ENCODE measurements at places on chromosomes 16 and 17.

DNA sequence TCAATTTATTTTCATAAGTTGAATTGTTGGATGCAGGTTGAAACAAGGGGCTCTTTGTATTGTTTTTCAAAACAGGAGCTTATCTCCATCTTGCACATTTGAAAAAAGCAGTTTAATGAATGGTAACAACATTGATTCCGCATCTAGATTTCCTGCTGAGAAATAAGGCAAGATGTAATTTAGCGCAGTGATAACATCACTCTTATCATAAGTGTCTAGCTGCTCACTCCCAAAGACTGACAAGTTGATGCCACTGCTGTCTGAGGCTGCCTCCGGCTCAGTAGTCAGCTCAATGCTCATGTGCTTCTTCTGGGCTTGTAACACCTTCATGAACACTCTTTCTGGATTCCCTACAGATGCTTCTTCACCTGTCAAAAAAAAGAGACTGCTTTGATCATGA is 92.4 kb downstream of the KPNA2 start:
- DNase-seq: no peak

DNA sequence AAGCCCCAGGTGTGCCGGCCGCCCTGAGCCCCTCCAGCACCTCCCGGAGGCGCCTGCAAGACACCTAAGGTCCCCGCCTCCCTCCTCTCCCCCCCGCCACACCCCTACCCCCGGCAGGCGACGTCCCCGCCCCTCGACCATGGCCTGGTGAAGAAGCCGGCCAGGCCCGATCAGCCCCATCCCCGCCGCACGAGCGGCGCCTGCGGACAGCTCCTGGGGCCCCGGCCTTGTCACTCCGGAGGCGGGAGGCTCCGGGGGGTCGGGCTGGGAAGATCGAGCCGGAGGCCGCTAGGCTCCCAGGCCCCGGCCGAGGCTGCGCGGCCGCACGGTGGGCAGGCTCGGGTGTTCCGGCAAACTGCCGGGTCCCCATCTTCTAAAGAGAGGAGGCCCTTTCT is 405 bp upstream of the ACE start:
- DNase-seq: no peak

GRCh38 chr16:74232806-74233465 is 63.7 kb upstream of the PSMD7 start:
- no peak for DNase-seq

DNA sequence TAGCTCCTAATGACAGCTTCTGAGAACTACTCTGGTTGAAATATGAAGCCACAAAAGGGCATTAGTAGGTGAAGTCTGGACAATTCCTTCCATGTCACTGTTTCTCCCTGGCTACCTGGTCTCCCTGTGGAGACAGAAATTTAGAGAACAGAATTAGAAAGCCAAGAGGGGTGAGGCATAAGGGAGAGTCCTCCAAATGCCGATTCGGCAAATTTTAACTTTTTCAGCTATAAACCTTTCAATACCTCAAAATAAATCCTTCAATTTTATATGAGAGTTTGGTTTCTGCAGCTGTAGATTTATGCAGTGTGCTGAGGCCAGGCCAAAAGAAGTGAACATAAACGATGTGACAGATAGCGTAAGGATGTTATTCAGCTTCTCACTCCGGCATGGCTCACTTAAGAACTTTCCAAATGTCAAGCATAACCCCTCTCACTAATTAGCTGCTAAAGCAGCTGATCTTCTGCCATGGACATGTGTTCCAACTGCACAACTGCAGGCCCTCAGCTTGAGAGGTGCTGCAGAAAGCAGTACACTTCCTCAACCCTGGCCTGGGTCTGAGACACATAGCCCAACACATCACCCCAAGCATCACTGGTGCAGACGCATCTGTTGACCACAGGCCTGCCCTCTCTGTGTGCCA is 247.9 kb upstream of the SOX9 start:
- DNase-seq: no peak

- no peak for DNase-seq
Measured at GRCh38 chr16:55043499-55043898, 112.8 kb downstream of the IRX5 start.

DNA sequence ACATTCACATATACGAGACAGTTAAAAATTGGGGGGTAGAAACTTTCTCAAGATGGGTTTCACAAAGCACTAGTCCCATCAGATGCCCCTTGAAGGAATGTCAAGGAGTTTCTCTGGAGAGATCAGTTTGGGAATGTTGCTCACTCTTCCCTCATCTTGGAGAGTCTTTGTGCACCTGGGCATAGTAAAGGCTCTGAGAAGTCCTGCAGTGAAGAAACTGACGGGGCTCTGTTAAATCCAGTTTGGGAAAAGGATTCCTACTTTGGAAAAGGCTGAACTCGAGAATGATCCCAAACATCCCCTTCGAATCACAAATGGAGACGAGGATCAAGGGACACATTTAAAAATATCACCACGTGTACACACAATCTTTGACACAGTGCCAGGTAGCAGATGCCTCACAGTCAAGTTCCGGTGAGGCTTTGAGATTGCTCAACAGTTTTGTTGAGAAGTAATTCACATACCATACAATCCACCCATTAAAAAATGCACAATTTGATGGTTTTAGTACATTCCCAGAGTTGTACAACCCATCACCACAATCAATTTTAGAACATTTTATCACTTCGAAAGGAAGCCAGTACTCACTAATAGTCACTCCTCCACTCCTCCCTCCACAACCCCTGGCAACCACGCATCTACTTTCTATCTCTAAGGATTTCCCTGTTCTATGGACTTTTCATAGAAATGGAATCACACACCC is 203.4 kb upstream of the FOXF1 start:
- DNase-seq: no peak

DNA sequence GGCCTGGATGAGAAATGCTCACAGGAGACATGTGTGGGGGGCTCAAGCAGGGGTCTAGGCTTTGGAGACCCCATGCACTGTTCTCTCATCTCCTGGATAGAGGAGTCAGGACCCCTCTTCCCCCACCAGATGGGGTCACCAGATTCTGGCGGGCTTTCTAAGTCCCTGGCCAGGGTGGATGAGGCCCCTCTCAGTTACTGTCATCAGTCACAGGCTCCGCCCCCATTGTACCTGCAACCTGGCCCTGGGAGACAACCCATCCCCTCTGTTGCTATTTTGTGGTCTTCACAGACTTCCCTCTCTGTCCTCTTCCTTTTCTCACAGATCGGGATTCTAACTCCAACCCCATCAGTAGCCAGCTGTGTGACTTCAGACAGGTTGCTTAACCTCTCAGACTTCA is 33.5 kb upstream of the NDRG4 start:
- DNase-seq: no peak

GRCh38 chr17:13864521-13864920 is 204.8 kb upstream of the COX10 start:
- peak; percentile 4 for DNase-seq

GRCh38 chr17:63985387-63986140 is 12.6 kb upstream of the PRR29 start:
- no peak for DNase-seq

DNA sequence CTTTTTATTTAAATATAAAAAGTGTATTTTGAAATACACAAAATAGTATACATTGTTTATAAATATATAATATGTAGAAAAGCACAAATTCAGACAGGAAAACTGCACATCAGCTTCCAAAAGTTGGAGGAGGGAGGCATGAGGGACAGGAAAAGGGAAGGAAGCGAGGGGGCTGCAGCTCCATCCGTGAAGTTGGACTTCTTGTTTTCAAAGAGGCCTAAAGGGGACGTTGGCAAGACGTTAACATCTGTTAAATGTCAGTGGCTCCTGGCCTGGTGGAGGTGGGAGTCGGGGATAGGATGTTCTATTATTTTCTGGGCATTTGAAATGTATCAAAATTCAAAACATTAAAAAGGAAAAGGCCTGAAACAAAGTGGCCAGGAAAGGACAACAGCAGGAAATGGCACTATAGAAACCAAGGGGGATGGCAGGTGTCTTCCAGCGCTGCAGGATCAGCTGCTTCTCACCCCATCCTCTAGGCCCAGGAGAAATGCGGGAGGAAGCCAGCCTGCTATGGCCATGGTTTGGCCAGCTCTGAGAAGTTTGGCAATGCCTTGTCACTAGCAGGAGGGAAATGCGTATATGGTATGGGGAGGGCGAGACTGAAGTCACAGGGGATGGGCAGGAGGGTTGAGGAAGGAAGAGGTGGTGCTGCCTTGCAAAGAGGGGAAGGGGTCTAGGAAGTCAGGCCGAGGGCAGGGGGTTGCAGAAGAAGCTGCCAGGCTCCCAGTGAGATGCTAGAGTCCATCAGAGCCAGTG is 6.4 kb downstream of the CMTM2 start:
- no peak for DNase-seq

DNA sequence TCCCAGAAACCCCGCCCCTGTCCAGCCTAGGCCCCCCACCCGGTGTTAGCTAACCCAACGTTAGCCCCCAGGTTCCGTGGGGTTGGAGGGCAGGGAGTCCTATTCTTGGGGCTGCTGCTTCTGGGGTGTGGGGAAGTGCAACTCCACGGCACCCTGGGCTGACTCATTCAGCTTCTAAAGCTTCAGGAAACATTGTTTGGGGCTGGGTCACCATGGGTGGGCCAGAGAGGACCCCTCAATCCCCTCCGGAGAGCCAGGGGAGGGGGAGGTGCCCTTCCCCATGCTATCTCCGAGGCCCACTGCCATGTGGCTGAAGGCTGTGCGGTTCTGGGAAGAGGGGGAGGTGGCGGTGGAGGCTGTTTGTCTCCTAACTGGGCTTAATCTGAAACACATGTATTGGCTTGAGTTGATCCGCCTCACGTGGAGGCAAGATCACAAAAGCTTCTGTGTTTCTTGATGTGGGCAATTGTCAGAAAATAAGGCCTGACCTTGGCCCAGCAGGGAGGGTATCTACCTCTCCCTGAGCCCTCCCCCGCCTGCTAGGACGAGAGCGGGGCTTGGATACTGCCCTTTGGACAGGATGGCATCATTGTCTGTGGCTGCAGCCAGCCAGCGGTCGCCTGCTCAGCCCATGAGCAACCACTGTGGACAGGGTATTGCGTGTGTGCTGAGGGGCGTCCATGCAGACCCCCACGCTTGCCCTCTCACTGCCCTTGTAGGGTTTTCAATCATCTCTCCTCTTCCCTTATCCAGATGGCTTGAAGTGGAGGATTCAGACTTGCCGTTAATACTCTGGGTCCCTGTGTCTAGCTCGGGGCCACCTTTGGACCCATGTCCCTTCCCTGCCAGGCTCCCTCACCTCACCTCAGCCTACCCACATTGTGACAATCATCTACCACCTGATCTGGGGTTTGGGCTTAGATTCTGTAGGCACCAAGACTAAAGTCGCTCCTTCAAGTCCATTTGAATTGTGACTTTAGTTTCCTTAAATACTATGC is 1.3 kb downstream of the SERPINF1 start:
- peak; percentile 71 for DNase-seq

- no peak for DNase-seq
Measured at GRCh38 chr16:2288726-2289125, 20.8 kb upstream of the RNPS1 start.

DNA sequence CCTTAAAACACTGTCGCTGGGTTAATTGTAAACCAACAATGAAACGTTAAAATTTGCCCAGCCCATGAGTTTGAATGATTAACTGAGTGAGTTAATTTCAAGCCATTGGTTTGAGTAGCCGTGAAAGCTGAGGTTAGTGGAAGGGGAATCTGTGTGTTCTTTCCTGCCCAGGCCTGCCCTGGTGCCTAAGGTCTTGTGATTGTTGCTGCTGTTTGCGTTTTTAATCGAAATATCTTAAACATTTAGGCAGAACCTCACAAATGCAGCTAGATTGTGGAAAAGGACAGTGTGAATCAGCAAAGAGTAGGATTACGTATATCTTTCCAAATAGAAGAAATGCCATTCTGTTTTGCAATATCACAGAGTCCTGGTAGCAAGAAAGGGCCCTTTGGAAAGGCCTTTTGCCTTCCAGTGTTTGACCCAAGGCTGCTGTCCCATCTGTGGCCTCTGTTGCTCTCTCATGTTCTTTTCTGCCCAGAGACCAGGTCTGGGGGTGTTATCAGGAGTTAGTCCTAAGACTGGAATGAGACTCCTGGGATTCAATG is 113.8 kb downstream of the MSI2 start:
- DNase-seq: peak; percentile 12

DNA sequence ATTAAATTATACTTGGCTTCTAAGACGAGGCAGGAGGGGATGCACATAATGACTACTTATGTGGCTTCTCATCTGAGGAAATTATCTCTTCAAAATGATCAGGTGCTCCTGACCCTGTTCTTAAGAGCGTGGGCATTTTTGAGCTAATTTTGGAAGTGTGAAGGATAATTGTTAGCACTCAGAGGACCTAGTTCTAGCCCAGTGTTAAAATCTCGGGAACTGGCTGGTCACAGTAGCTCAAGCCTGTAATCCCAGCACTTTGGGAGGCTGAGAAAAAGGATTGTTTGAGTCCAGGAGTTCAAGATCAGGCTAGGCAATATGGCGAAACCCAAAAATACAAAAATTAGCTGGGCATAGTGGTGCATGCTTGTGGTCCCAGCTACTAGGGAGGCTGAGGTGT is 103.0 kb upstream of the DHX40 start:
- no peak for DNase-seq

DNA sequence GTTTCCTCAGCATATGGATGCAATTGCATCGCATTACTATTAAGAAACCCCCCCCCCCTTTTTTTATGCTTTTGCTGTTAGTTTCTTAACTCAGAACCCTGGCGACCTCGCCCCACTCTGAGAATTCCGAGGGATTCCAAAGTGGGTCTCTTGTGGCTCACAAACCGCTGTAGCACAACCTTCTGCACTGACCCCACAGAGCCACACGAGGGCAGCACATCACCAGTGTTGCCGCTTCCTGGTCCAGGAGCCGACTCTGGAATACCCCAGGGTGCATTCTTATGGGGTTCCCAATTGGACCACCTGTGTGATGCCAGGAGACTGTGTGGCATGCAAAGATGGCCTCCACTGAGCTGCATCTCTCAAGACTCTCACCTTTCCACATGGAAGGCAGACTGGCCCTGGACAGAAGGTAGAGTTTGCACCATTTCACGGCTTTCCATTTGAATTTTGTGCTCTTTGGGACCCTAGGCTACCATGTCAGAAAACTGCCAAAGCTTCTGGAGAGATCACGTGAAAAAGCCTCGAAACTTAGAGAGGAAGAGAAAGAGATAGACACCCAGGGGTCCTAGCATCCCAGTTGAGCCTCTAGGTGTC is 432.7 kb upstream of the ASIC2 start:
- DNase-seq: no peak

GRCh38 chr17:75688209-75688825 is 21.2 kb downstream of the SAP30BP start:
- DNase-seq: no peak

GRCh38 chr17:67439269-67439668 is 62.2 kb downstream of the PITPNC1 start:
- no peak for DNase-seq

- DNase-seq: no peak
Measured at GRCh38 chr17:2710803-2711607, 559 bp downstream of the CLUH start.

GRCh38 chr17:1559047-1560043 is 3.2 kb downstream of the PITPNA start:
- no peak for DNase-seq

GRCh38 chr17:17022011-17022410 is 20.2 kb upstream of the MPRIP start:
- no peak for DNase-seq

GRCh38 chr17:50824429-50824828 is 11.0 kb upstream of the WFIKKN2 start:
- DNase-seq: no peak
